ENCODE measurements at places on chromosomes 11 and 22.

GRCh38 chr11:42890773-42891172, 421.0 kb upstream of the API5 start:
- DNase-seq, result no peak

DNA sequence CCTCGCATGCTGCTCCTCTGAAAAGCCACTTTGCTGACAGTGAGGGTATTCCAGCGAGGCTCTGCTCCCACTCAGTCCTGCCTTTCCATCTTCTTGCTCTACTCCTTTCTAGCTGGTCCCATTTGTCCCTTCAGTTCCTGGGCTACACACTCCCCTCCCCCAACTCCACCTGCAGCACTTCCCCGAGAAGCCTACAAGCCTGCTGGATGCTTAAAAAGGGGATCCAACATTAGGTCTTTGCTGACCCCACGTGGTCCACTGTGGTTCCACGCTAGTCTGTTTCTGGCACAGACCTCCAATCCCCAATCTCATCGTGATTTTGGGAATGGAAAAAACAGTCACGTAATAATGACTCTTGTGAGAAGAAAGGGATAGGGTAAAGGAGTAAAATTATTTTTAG, 121.6 kb upstream of the SNX19 start:
- no peak for DNase-seq

- DNase-seq, result no peak
Measured at GRCh38 chr22:36465232-36466021, 16.0 kb downstream of the TXN2 start.

GRCh38 chr22:36902143-36902926, 11.1 kb upstream of the CSF2RB start:
- DNase-seq, result no peak

GRCh38 chr11:111737444-111738210, 28.6 kb downstream of the PPP2R1B start:
- DNase-seq, result no peak

DNA sequence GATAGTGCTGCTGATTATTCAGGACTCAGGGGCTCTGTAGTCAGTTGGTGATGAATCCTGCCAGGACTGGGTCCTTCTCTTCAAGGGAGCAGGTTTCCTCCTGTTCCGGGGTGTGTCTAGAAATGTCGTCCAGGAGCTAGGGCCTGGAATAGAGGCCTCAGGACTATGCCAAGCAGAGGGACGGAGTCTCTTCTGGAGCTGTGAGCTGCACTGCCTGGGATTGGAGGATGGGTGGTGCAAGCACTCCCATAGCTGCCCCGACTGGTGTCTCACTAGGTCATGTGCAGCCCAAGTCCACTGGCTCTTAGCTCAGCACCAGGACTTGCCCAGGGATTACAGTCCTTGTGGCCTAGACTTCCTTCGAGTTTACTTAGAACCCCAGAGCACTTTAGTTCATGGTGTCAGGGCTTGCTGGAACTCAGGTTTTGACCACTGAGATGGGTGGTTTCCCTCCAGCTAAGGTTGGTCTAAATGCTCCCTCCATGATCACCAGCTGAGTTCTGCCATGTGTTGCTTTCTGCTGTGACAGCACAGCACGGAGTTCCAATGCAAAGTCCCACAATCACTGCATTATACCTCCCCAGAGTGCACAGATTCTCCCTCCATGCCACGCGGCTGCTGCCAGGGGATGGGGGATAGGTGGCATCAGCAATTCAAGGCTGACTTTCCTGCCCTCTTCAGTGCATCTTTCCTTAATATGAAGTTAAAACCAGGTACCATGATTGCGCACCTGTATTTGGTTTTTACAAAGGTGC, 42.6 kb upstream of the SHANK2 start:
- no peak for DNase-seq

DNA sequence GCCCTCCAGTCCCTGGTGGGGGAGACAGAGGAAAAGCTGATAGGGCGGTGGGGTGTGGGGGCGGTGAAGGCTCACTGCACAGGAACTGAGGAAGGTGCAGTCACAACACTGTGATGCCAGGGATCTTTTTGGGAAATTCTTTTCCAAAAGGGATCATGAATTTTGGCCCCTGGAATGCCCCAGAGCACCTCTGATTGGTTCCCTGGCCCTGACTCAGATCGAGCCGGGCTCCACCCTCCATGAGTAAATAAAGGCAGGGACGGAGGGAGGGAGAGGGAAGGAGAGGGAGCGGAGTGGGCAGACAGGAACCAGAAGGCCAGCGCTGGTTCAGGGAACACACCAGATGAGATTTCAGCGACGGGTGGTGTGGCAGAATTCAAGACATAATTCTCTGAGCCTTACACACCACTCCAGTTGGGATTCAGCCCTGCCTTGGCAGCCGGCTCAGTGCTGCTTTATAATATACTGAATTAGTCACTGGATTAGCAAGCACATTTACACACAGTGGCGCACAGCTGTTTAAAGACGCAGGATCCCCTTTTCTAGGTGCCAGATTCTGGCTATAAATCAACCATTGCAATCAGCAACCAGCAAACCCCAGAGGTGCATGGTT, 80.3 kb downstream of the ETS1 start:
- peak; percentile 80 for DNase-seq

DNA sequence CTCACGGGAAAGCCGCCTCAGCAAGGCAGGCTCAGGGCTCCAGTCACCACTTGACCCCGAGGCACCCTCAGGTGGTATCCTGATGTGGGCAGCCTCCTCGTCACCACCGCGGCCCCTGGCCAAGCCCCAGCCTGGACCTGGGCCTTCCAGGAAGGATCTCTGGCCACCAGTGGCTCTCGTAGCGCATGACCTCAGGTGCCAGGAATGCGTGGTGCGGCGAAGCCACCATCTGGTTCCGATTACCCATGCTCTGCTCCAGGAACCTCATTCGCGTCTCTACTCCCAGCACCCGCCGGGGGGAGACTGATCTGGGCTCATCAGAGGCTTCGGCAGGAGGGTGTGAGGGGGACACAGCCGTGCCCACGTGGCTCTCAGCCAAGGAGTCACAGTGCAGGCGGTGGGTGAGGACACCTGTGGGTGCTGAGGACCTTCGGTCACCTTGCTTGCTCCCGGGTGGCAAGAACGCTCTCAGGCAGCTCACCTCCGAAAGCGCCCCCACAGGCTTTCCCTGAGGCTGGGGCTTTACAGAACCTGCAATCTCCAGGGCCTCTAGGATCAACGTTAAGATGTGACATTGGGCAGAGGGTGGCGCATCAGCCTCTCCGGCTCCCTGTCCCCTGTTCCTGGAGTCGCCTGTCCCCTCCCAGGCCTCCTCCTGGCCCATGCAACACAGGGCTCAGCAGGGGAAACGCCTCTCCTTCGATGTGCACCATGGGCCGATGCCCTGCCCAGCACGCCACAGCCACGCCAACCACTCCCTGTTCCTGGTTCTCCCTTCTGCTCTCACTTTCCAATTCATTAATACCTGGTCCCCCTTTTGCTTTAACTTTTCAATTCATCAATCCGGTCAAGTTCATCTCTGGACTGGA, 39.0 kb downstream of the TBX1 start:
- DNase-seq, result no peak

DNA sequence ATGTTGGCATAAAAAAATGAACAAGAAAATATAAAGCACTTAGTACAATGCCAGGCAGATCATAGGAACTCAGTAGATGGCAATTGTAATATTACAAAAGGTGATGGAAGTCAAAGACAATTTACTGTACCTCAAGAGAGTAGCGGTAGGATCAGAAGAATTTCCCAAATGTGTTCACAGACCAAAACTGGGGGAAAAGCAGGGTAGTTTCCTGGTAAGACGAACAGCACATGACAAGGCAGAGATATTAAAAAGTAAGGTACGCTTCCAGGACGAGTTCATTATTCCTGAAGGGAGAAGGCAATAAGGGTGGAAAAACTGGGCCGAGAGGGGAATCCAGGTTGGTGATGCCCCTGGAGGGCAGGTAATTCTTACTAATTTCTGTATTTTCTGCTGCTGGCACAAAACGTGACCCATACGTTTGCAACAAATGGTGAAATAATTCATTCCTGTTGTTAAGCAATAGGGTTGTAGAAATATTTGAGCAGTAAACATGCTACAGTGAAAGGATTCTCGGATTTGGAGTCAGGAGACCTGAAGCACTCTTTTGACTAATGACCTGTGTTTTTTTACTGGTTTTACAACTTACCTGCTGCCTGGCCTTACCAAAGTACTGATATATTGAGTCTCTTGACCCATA, 786 bp upstream of the ANKRD42 start:
- no peak for DNase-seq

DNA sequence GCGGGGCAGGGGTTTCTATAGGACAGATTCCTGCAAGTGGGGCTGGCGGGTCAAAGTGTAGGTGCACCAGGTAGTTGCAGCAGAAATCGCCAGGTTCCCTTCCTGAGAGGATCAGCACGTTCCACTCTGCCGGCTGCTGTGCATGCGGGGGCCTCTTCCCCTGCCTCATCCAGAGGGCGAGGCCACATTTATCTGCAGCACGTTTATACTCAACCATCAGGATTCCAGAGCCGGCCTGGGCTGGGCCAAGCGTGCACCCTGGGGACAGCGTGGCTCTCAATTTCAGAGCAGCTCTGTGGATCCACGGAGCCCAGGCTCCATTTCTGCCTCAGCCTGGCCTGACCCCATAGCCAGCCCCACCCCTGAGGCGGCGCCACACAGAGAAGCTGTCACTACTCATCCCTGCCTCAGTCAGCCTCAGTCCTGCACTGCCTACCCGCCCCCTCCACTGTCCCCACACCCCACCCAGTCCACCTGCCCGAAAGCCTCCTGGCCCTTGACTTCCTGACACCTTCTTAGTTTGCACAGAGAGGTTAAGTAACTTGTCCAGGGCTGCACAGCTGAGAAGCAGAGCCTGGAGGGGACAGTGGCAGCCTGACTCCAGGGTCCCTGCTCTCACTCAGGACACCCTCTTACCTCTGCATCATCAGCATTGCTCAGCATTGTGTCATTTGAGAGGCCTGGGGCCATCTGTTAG, 45.9 kb upstream of the RTL6 start:
- no peak for DNase-seq

DNA sequence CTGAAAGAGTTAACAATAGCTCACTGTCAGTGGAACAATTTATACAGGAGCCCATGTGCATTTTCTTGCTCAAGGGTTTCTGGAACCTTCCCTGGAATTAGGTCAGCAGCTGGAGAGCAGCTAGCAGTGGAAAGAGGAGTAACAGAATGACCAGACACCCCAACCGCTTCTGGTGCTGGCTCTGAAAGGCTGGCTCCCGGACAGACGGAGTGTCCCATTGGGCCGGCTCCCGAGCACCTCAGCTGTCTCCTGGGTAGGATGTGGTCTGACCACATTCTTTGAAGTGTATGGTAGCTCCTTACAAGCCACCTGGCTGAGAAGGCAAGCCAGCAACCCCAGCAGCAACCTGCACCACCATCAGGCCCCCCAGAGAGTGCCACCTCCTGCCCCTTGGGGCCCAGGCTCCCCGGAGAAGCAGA, 44.7 kb downstream of the ABTB2 start:
- peak; percentile 22 for DNase-seq

DNA sequence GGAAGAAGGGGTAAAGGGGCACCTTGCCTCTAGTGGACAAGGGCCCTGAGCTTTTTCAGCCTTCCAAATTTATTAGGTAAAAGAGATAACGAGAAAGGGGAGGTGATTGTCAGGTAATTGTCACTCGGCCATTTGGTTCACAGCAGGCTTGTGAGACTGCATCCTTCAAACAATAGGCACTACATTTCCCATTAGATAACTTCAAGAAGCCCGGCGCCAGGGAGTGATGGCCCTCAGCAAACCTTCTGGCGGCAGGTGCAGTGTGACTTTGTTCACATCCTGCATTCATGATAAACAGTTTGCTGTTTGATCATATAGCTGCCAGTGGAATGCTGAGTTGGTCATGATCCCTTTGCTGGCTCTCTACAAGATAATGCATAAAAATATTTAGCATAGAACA, 185.1 kb downstream of the CWF19L2 start:
- no peak for DNase-seq

DNA sequence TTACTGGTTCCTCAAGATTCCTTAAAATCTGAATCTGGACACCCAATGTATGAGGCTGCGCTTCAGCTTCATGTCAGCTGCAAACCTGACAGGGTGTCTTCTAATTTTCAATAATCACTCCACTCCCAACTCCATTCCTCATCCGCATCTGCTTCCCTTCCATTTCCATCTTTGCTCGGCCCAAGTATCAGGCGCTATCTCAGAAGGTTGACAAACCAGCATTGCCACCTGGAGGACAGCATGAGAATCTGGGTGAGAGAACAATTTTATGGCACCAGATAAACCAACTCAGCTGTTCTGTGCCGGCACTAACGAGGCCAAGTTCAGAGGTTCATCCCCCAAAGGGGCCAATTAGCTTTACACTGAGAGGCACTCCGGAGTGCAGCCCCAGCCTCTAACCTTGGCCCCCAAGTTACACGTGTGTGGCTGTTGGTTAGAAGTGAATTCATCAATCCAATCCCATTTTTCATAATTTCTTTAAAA, 79.1 kb upstream of the LMO2 start:
- DNase-seq, result peak; percentile 40

DNA sequence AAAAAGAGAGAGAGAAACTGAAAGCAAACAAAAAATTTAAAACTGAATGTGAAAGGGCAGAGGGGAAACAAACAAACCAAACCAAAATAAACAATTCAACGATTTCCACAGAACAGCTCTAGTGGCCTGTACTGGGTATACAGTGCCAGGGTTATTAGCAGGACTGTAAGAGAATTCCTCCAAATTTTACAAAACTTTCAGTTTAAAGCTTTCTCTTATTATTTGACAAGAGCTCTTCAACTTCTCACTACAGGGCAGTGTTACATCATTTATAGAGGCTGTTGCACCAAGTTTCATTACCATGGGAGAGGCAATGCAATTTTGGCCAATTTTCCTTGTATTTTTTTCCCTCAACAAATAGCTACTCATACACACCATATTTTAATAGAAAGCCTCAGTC, 44.3 kb upstream of the CLPB start:
- no peak for DNase-seq

GRCh38 chr22:31272522-31273446, 19.5 kb downstream of the PIK3IP1 start:
- DNase-seq, result peak; percentile 70

GRCh38 chr11:67029146-67029545, 6.2 kb downstream of the SYT12 start:
- DNase-seq, result no peak

- no peak for DNase-seq
Measured at GRCh38 chr22:43167001-43167589, 15.7 kb downstream of the TSPO start.

- peak; percentile 46 for DNase-seq
Measured at GRCh38 chr22:19478045-19478900, 720 bp downstream of the UFD1 start.

GRCh38 chr11:109864151-109864661, 229.0 kb upstream of the ZC3H12C start:
- peak; percentile 27 for DNase-seq

DNA sequence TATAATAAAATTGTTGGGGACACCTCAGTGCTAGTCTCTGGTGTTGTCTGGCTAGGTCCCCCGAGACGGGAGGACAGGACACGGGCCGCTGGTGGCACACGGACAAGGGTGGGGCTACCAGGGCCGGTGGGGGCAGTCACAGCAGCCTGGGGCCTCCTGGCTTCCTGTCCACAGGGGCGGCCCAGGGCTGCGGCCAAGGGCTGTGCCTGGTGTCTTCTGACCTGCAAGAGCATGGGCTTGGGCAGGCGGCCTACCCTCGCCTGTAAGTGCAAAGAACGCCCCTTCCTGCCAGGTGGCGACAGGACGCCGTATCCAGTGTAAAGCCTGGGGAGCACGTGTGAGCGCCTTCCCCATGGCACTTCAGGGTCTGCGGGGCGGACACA, 3.6 kb downstream of the LRFN4 start:
- no peak for DNase-seq
